GM12892 (cell line): ENCODE measurements at places on chromosomes 3 and 15.
A peak's percentile ranks its signal among the peaks of the same experiment; 100 is the strongest.

GRCh38 chr3:123780656-123781055 lies 103.5 kb downstream of the MYLK start:
- no peak for DNase-seq

DNA sequence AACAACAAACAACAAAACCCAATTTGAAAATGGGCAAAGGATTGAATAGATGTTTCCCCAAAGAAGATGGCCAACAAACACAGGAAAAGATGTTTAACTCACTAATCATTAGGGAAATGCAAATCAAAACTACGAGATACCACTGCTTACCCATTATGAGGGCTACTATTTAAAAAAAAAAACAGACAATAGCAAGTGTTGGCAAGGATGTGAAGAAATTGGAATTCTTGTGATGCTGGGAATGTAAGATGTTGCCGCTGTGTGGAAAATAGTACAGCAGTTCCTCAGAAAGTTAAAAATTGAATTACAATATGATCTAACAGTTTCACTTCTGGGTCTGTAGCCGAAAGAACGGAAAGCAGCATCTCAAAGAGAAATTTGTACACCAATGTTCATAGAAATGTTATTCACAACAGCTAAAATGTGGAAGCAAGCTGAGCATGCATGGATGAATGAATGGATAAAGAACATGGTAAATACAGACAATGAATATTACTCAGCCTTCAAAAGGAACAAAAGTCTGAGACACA lies 121.9 kb downstream of the CHSY1 start:
- no peak for DNase-seq

- DNase-seq: no peak
Observed at GRCh38 chr15:69603369-69604071, 150.9 kb downstream of the RPLP1 start.

DNA sequence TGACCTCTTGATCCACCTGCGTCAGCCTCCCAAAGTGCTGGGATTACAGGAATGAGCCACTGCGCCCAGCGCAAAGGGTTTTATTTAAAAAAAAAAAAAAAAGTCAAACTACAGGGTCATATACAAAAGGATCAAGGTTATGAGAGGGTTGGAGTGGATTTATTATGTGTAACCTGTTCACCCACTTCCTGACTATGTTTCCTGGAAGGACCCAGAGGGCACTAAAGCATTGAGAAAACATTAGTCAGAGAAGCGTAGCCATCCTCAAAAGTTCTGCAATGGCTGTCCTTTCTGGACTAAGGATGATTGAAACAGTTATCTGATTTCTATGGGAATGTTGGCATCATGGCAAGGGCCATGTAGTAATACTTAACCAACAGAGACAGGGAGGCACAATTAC lies 7.3 kb upstream of the SCAPER start:
- DNase-seq: no peak

DNA sequence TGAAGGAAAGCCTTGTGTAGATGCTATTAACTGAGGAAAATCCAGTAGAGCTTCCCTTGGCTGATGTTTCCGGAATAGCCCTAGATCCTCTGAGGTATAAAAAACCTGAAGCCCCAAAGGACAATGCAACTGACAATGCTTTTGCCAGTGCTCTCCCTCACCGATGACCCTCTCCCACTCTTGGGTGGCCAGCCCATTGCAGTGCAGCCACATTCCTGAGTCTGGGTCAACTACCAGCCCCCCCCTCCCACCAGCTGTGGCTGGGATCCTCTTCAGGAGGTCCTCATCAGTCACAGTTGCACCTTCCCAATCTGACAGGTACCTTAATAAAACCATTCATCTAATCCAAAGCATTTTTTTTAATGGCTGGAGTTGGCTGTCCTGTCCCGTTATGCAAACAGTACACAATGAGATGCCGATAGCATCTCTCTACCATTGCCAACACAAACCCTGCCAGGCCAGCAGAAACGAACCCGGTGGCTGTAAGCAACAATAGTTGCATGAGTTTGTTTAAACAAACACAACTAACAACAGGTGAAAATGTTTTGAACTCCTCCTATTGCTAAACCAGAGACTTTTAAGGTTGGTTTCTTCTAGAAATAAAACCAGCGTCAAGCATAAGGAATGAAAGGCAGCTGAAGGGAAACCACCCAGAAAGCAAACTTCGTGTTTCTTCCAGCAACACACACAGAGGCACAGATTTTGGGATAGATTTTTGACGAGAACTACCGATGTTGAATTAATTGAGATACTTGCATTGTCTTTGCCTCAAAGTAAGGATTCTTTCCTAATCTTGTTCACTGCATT lies 128.3 kb upstream of the ARHGEF3 start:
- no peak for DNase-seq

DNA sequence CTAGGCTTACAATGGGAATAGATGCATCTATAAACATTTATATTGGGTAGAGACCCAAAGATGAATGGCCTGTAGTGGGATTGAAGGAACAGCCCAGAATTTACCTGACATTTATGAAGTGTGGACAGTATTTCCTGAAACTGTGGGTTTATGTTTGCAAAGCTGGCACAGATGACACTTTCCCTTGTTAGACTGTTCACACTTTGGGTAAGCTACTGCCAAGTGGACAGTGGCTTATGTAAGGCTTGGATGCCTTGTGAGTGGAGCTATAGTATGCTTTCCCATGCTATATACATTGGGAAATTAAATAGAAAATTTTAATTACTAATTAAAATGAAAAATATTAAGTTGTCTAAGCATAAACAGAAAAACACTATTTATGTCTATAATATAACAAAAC lies 48.5 kb downstream of the STARD9 start:
- DNase-seq: no peak

DNA sequence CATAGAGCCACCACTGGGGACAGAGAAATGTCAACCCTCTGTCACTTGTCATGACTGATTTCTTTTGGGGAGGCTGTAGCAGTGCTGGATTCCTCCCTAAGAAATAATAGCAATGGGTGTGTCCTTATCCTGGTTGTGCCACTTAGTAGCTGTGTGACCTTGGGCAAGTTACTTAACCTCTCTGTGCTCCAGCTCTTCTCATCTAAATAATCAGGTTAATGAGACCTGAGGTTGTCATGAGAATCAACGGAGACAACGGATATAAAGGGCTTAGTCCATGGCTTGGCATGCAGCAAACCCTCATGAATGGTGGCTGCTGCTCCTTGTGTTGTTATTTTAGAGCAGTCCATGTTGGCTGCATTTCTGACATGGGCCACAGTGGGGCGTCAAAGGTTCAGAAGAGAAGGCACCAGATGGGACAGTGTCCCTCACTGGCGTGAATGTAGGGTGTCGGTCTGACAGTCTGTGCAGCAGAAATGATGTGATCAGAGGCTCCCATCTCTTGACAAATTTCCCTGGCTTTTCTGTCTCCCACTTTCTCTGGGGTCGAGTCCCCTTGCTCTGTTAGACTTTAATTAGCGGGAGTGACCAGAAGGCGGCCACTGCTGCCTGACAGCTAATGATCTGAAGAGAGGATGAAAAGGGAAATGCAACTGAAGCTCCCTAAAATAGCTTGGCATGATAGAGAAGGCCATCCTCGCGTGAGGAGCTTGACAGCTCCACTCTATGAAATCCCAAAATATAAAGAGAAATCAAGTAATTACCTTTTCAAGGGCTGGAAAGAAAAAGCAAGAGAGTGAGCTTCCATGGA lies 209.4 kb downstream of the CADPS start:
- peak; percentile 3 for DNase-seq

- no peak for DNase-seq
Observed at GRCh38 chr3:112375117-112375516, 42.2 kb downstream of the CD200 start.

DNA sequence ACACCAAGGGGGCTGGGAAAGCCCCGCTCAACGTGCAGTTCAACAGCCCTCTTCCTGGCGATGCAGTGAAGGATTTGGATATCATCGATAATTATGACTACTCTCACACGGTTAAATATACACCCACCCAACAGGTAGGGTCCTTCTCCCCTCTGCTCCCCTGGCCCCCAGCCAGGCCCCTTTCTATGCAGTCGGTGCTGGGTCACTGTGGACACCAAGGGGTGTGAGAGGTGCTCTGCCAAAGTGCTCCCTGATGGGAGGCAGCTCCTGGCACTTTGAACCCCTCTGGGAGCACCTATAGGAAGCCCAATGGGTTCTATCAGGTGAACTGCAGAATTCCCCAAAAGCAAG lies 98.6 kb downstream of the DNASE1L3 start:
- DNase-seq: no peak
